ENCODE measurements at places on chromosomes 16 and 17.

DNA sequence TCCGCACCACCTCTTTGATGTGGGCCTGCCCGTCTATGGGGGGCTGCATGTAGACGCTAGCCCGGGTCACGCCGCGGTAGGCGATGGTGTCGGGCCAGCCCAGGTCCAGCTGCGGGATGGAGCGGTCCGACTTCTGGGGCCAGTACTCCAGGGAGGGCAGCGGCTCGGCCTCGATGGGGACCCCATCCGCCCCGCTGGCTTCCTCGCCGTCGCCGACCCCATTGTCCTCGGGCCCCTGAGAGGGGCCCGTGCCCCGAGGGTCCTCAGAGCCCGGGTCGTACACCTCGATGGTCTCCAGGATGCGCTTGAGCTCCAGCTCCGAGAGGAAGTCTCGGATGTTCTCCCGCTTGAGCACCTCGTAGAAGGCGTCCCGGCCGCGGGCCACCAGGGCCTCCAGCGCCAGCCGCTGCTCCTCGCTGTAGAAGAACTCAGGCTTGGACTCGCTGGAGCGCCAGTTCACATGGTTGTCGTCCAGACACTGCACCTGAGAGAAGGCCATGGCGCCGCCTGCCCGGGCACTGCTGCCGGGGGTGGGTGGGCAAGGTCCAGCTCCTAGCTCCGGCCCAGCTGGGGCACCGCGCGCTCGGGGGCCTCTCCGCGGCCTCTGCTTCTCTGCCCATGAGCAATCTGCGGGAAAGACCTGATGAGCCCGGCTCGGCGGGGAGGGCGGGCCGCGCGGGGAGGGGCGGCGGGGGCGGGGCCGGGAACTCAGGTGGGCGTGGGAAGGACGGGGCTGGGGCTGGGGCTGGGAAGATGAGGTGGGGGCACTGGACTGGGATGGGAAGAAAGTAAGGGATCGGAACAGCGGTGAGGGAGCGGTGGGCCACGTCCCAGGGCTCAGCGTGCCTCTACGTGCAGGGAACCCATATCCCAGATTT, 782 bp downstream of the FAM83G start:
- DNase-seq: no peak

GRCh38 chr16:1433756-1434155, 2.9 kb downstream of the PERCC1 start:
- no peak for DNase-seq

DNA sequence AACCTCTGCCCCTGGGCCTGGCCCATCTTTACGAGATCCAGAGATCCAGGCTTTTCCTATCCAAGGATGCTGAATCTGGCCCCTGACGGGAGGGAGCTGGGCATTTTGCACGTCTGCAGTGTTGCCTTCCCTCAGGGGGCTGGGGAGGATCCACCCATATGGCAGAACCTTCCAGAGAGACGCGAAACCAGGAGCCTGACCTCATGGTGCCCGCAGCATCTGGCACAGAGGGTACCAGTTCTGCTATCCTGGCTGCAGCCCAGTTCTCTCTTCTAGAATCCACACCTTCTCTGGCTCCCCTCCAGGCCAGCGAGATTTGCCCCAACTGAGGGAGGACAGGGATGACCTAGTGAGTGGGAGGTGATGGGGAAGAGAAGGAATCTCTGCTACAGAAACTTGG, 20.5 kb upstream of the ZNF652 start:
- no peak for DNase-seq

DNA sequence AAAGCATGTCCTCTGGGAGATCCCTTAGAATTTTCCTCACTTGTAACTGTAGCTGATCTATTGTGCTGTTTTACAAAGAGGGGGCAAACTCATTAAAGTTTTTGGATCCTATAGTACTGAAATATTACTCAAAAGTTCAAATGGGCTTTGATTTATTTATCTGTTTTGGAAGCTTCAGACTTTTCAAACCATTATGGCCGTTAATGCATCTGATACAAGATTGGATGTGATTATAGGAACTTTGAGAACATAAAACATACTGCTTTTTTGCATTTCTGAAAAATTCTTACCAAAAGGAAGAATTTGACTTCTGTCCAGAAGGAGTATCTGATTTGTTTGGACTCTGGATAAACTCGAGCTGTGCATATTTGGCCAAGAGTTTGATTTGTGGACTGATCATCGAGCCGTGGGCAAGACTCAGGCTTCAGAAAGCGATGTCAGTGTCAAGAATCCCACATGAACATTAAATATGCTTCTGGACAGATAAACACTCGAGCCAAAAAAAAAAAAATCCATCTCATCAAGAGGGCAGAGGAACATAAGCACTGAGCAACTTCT, 8.2 kb upstream of the MARCHF10 start:
- DNase-seq: no peak

- DNase-seq: no peak
Measured at GRCh38 chr17:699345-699744, 15.3 kb downstream of the VPS53 start.

DNA sequence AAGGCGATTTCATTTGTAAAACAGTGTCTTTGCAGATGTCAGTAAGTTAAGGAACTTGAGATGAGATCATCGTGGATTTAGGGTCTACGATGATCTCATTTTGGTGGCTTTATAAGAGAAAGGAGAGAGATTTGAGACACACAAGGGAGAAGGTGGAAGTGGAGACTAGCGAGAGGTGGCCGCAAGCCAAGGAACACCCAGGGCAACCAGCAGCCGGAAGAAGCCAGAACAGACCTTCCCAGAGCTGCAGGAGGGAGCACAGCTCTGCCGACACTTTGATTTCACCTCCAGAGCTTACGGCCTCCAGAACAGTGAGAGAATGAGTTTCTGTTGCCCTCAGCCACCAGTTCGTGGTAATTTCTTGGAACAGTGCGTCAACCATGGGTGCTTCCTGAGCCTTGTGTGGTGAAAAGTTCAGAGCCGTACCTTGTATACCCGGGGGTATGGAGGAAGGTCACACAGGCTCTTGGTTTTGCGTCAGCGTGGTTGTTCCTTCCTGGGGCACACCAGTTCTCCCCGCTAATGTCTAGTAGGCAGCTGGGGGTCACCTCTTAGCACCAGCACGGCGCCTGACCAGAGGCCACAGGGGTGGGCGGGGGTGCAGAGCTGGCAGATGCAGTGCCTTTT, 12.9 kb upstream of the SEC14L1 start:
- DNase-seq: no peak

- DNase-seq: no peak
Measured at GRCh38 chr16:74611721-74612120, 4.8 kb upstream of the GLG1 start.

GRCh38 chr17:79530361-79531105, 80.3 kb downstream of the RBFOX3 start:
- DNase-seq: no peak

- no peak for DNase-seq
Measured at GRCh38 chr17:31654936-31655335, 204.1 kb downstream of the COPRS start.

- no peak for DNase-seq
Measured at GRCh38 chr17:78541488-78542206, 35.5 kb downstream of the DNAH17 start.

GRCh38 chr17:13825526-13826040, 223.9 kb upstream of the HS3ST3A1 start:
- no peak for DNase-seq

DNA sequence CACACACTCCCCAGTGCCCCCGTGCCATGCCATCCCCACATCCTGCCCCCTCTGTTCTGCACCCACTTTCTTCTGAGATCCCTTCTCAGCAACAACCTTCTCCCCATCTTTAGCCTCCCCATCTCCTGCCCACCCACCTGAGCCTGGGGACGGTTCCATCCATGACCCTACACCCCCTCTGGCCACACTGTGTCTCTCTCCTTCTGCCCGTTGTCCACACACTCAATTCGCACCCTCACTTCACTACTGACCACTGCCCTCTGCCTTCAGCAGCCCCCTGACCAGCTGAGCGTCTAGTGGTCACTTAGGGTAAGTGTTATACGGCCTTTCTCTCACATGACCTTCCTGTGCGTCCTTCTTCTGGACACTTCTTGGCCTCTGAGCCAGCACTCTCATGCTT, 6.1 kb downstream of the ARHGAP27 start:
- DNase-seq: no peak

GRCh38 chr17:60059082-60059481, 19.6 kb downstream of the HEATR6 start:
- DNase-seq: no peak

DNA sequence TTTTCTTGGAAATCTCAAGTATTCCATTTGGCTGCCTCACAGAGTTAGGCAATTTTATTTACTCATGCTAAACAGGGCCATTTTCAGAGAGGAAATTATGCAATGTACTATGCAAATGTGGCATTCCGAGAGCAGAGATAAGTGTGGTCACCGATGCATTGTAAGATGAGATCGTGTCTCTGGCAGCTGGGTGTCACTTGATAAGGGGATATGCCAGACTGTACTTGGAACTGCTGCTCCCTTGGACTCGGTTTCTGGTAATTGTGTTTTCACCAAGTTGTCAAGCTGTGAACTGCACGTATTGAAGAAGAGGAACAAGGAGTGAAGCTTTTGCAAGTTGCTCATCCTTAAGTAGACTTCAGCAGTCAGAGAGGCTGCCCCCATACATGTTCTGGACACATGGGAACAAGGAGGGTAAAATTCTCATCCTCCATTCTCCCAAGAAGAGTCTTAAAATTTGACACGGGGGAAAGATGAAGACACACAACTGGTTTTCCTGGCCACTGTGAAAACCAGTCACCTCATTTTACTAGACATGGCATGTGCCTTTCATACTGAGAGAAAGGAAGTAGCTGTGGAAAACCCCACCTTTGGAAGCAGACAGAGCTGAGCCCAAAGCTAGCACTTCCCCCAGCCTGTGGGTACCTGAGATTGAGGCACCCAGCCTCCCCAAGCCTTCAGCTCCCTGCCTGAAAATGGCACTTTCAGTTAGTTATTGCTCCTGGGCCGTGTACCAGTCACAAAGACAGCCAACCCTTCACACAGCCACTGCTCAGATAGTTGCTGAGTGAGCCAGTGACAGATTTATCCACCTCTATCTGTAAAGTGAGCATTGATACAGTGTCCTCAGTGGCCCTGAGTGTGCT, 150.7 kb downstream of the SOCS1 start:
- no peak for DNase-seq

DNA sequence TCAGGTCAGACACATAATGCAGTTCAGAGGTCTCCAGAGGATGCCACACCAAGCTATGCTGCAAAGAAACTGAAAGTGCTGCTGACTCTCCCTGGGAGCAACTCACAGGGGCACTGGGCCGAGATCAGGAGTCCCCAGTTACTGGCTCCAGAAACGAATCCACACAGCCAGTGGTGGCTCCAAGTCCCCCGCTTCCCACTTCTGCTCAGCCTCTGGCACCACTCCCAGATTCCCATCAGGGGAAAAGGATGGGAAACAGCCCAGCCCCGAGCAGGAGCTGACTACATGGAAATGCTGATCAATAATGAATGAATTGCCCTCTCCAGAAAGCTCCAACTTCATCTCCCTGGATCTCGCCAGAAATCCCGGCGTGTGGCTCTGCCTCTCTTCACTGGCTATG, 62.3 kb upstream of the CDH5 start:
- DNase-seq: no peak

- DNase-seq: no peak
Measured at GRCh38 chr17:48727415-48728175, 955 bp downstream of the HOXB13 start.

DNA sequence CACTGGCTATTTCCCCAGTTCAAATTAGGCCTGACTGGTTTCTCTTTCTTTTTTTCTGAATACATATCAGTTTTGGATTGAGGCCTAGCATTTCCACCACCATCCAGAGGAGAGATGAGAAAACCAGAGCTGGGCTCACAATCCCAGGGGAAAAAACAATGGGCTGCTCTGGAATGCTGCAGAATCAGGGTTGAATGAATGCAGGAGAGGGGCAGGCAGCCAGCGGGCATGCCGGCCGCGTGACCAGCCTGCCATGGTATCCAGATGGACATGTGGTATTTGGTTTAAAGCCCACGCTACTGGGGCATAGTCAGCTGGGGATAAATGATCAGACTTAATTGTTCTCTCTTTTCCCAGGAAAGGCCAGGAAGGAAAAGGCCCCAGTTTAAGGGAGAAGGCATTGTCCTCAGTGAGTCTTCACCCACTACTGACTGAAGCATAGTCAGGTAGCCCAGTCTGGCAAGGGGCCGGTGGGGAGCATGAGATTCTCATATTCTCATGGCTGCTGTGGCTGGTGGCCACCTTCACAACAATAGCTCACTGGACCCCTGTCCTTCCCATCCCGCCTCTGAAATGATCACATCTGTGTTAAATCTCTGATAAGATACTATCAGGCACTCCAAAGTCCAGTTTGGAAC, 38.7 kb upstream of the RHOT1 start:
- no peak for DNase-seq

DNA sequence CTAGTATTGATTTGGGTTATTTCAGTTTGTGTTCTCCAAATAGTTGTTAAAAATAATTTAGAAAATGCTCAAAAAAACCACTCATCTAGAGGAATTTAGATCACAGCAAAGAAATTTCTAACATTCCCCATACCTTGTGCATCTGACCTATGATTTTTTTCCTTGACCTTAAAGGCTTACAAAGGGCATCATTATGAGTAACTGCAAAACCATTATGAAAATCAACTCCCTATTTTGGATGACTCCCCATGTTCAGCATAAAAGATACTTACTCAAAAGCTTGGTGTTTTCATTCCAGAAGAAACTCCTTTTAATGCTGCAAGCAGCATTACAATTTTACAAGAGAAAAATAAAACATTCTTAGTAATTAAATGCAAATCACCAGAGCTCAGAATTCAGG, 83.2 kb downstream of the GRIN2A start:
- no peak for DNase-seq

- DNase-seq: no peak
Measured at GRCh38 chr17:67266496-67266895, 21.5 kb upstream of the HELZ start.

DNA sequence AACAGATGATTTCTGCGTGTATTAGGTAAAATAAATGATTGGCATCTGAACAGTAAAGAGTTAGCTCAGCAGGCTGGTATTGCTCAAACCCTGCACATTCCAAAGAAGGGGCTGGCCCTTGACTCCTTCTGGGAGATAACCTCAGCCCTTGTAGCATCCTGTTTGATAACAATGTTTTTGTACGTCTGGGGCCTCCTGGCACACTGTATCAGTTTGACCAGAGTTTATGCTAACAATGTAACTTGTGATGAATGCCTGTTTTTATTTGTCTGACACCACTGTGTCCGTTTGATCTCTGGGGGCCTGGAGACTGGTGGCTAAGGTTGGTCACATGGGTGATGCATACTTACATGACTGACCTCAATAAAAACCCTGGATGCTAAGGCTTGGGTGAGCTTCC, 43.8 kb upstream of the NDRG4 start:
- DNase-seq: no peak

DNA sequence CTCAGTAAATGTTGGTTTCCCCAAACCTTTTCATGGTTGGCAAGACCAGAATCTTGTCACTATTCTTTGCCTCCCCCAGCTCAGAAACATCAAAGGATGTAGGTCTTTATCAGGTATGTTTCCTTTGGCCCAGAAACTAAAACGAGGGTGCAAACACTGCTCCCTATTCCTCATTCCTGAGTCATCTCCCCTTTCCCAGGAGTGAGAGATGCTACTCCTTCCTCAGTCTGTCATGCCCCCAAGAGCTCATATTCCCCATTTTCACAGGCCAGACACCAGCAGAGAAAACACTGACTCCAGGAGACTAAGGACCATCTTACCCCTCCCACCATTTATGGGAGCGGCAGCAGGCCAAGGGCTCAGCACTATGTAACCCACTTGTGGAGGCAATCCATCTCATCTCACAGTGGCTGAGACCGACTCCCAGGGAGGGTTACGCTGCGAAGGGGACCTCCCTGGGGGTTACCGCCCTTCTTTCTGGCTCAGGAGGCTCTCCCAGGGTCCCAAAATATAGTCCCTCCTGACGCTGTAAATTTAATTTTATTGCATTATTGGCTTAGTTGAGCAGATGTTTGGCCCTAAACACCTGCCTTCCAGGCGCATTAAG, 1.5 kb downstream of the GEMIN4 start:
- no peak for DNase-seq

Data from NCI-H345 (cell line).